ENCODE measurements at places on chromosomes 2 and 18.
A peak's percentile ranks its signal among the peaks of the same experiment; 100 is the strongest.

DNA sequence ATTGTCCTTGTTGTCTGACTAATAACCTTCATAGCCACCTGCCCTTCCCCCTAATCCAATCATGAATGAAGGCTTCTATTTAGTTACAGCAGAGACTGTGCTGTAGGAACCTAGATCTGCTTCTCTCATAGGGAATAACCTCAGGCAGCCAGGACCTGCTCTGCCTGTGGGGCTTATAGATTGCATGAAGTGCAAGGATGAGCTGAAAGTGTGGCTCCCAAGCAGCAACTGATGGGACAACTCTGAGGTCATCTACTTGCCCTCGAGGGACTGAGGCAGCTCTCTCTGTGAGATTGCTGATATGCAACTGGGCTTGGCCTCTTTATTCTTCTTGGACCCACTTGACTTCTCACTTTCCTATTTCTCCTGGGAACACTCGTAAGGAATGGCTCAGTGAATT is 23.8 kb upstream of the SLC38A11 start:
- DNase-seq: no peak

DNA sequence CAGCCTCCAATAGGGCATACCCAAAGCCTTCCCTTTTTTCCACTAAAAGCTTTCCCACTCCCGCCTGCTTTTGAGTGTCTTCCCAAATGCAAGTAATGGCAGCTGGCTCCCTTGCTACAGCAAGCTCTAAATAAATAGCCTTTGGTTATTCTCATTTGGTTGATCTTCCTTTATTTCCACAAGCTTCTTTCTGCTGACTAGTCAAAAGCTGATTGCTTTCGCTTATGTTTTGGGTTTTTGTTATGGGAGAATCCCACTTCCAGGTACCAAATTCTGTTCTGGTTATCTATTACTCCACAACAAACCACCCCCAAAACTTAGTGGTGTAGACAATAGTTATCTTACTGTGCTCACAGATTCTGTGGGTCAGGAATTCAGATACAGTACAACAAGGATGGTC is 22.3 kb downstream of the SP5 start:
- no peak for DNase-seq

DNA sequence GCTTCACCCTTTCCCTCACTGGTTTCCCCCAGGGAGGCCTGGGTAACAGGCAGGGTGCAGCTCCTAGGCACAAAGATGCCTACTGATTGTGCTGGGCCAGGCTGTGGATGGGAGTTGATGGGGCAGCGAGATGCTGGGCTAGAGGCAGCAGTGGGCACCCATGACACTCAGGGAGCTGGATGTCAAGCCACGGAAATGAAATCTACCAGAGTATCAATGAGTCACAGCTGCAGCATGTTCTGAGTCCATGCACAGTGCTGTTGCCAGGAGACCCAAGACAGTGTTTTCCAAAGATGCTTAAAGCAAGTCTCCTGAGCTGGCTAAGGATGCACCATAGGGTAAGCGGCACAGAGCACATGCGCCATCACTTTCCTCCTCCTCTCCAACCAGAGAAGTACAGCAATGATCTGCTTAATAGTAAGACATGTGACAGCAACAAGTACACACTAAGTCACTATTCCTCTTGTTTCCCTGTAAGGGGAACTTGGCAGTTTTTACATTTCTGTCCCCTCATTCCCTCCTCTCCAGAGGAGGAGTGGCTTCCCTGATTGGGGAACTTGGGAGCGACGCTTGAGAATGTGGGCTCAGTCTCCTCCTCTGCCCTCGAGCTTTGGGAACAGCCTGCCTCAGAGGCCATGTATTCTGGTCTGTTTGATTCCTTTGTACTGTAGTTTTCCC is 57.2 kb downstream of the CDC42EP3 start:
- DNase-seq: peak; percentile 60

- DNase-seq: no peak
Observed at GRCh38 chr2:85718885-85719492, 24.8 kb downstream of the GNLY start.

DNA sequence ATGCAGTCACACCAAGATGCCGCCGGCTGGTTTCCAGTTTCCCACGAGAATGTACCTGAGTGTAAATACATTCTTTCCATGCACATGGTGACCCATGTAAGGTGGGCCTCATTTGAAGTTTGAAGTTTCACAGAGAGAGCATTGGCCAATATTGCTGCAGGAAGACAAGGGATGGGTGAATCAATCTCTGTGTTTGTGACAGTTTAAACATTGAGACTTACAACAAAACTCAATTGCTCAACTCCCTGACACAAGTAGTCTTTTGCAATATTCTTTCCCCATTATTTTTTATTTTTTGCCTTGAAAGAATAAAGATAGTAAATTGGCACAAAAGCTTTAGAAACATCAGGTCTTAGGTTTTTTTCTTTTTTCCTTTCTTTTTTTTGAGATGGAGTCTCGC is 5.1 kb downstream of the SERPINB2 start:
- no peak for DNase-seq

DNA sequence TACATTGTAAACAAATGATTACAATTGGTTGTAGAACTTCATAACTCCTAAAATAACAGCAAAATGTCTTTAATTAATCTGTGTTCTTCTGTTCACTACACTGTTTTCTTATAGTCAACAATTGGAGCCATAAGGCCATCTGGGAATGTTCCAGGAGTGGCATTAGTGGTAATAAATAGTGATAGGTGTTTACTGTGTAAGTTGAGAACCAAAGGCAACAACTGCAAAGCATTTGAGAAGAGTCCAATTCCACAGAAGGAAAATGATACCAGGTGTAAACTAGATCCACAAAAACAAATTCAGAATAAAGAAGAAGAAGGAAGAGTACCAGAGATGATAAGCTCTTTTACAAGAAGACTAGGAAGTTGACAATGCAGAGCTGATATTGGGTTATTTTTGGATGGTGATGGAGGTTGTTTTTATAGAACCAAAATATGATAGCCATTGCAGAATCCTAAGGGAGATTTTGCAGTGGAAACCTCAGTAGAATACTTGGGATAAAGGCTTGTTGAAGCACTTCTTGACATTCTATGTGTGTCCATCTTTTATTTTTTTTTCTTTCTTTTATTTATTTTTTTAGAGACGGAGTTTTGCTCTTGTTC is 52.9 kb downstream of the ANTXR1 start:
- no peak for DNase-seq

GRCh38 chr2:112646791-112647689 is 1.3 kb downstream of the SLC20A1 start:
- no peak for DNase-seq

DNA sequence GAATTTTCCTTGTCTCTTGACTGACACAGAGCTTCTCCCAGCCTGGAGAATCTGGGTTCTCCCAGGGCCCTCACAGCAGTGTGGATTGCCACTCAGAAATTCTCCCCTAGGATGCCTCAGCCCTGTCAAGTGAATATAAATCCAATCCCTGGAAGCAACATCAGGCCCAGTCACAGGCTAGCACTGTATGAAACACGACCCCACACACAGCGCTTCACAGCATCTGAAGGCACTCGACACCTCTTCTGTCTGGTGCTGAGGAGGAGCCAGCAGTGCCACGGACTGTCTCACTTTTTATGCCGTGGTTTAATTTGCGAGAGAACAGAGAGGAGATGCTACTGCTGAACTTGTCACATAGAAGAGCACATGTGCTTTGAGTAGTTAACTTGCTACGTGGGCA is 164.5 kb downstream of the NAPG start:
- DNase-seq: no peak

GRCh38 chr2:119531292-119531691 is 7.0 kb upstream of the SCTR start:
- DNase-seq: no peak

GRCh38 chr2:134244587-134244986 is 9.3 kb upstream of the MGAT5 start:
- DNase-seq: no peak

GRCh38 chr2:46434851-46435273 is 44.5 kb upstream of the TMEM247 start:
- DNase-seq: peak; percentile 19

- no peak for DNase-seq
Observed at GRCh38 chr2:120303177-120303576, 42.8 kb upstream of the INHBB start.

GRCh38 chr2:25664965-25665307 is 8.4 kb downstream of the DTNB start:
- DNase-seq: no peak

DNA sequence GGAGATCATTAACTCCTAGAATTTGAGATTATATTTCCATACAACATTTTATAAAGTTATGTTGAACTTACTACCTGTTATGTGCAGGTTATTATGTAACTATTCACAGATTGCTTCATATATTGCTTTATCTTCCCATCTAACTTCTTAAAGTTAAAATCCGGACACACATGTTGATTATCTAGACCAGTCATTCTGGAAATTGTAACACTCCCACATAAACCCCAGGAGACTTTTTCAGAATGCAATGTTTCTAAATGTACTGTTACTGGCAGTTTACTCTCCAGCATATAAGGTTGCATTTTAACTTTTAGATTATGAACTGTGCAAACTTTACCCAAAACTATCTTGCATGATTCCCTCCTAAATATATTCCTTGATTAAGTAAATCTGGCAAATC is 70.5 kb upstream of the FAM117B start:
- DNase-seq: no peak

GRCh38 chr2:160139991-160140390 is 60.1 kb downstream of the ITGB6 start:
- no peak for DNase-seq

DNA sequence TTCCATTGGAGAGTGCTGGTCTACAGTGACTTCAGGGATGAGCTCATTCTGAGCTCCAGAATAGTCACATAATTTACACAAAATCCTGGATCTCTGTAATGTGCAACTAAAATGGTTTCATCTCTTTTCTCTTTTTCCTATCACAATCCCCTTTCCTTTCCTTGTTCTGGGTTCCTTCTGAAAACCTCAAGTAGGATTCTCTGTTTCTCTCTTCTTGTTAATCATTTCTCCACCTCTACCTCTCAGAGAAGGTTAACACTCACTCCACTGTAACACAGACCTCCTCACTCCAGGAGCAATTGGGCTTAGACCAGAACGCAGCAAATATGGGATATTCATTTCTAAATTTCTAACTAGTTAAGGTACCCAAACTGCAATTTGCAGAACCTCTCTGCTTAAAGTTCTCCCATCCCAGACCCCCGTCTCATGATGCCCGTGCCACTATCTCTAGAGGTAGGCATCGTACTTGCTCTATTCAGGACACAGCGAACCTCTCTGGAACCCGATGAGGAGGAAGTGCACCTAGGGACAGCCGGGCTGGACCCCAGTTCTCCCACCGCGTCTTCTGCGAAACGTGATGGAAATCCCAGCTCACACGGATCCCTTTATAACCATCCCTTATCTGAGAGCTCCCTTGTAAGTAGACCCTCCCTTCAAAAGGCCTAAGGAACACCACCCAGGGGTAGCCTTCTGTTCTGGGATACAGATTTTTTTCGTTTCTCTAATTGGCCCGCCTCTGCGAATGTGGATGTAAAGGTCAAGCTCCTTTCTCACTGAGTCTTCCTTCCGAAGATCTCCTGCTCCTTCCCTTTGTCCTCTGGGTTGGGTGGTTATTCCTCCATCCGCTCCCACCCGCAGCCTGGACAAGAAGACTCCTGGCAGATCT is 1.3 kb downstream of the FOXI3 start:
- DNase-seq: no peak

DNA sequence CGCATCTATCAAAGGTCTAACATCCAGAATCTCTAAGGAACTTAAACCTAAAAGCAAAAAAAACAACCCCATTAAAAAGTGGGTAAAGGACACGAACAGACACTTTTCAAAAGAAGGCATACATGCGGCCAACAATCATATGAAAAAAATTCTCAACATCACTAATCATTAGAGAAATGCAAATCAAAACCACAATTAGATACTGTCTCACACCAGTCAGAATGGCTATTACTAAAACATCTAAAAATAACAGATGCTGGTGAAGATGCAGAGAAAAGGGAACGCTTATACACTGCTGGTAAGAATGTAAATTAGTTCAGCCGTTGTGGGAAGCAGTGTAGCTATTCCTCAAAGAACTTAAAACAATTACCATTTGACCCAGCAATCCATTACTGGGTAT is 38.0 kb downstream of the PPP3R1 start:
- no peak for DNase-seq

- DNase-seq: no peak
Observed at GRCh38 chr18:28175150-28175929, 1.6 kb downstream of the CDH2 start.
